ENCODE measurements at places on chromosomes 5 and 9.

DNA sequence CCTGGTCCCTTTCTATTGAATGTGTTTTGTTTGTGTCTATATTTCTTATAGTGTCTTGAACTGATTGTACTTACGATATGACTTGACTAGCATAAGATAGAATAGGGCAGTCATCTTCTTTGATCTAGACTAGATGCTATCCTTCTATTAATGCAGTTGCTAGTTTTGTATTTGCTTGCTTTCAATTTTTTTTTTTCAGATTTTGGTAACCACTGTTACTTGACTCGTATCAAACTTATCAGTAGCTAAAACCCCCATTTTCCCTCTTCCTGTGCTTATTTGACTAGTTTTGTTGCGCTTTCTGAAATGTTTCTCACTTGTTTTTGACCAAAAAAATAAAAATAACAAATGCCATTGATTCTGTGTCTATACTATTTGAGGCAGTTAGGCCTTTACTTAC lies 69.0 kb upstream of the CDKN2B start:
- DNase-seq: no peak

GRCh38 chr9:109150925-109151545 lies 16.0 kb downstream of the FRRS1L start:
- no peak for DNase-seq

DNA sequence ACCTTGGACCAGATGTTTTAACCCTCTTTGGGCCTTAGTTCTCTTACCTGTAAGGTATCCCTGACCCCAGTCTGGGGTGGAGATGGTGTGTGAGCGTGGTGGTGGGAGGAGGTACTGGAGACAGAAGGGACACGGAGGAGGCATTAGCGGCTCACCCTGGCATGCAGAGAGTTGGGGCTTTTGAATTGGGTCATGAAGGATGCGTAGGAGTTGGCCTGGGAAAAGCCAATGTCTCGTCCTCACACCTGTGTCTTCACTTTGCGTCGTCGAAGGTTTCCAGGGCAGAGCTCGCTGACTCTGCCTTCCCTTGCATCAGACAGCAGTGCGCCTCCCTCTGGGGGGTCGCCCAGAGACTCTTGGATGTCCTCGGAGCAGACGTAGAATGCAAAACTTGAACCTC lies 11.2 kb downstream of the RXRA start:
- no peak for DNase-seq

DNA sequence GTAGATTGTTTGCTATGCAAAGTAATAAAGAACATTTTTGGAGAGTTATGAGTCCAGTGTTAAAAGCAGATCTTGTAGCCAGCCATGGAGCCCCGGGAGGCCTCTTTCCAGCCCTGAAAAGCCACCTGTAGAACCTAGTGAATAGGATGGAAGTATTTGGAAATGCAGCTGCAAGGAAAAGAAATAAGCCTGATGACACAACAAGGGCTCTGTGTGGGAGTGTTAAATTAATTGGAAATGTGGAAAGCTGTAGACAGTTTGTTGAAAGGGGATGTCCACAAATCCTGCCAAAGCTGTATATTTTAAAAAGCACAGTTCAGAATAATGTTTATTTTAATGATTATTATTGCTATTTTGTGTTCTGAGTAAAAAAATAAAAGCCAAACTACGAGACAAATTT lies 152.5 kb upstream of the GHR start:
- no peak for DNase-seq

DNA sequence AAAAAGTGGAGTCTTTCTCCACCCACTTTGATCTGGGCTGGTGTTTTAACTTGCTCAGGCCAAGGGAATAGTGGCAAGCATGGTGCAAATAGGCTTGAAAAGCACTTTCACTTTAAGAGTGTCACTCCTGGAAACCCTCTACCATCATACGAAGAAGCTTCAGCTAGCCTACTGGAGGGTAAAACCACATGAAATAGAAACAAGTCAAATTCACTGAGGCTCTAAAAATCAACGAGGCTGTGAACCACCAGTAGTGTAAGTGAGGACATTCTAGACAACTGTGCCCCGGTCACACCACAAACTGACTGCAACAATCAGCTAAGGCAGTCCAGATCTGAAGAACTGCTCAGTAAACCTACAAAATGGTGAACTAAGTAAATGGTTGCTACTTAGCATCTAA lies 2366.3 kb upstream of the C9orf72 start:
- DNase-seq: no peak

DNA sequence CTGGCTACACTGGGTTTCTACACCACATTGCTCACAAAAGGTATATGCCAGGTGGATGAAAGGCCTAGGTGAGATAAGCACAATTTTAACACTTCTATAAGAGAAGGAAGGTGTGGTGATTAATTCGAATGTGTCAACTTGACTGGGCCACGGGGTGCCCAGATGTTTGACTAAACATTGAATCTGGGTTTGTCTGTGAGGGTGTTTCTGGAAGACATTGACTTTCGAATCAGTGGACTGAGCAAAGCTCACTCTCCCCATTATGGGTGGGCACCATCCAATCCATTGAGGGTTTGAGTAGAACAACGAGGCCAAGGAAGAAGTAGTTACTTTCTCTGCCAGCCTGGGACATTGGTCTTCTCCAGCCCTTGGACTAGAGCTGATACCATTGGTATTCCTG lies 78.2 kb upstream of the COL5A1 start:
- no peak for DNase-seq

GRCh38 chr5:154385236-154385512 lies 60.6 kb upstream of the SAP30L start:
- no peak for DNase-seq

GRCh38 chr5:163506726-163507125 lies 1.3 kb downstream of the MAT2B start:
- no peak for DNase-seq

- DNase-seq: peak; percentile 88
Observed at GRCh38 chr9:91060520-91061343, 259.1 kb downstream of the SYK start.

- DNase-seq: no peak
Observed at GRCh38 chr9:36278243-36278642, 20.0 kb upstream of the GNE start.

DNA sequence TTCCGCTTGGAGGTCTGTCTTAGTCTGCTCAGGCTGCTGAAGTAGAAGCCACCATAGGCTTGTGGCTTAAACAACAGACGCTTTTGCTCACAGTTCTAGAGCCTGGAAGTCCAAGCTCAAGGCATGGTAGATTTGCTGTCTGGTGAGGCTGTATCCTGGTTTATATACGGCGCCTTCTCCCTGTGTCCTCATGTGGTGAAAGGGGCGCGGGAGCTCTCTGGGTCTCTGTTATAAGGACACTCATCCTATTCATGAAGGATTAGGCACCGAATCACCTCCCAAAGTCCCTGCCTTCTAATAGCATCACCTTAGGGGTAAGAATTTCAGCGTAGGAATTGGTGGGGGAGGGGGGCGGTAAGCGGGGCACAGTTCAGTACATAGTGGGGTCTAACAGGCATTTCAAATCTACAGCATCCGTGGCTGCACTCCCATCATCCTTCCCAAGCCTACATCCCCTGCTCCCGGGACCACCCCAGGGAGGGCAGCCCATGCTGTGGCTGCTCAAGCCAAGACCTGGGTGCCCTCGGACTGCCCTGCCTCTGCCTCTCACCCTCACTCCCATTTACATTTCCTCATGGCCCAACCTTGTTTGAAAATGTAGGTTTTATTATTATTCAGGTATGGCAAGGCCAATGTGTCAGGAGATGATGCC lies 15.1 kb upstream of the LPCAT1 start:
- no peak for DNase-seq

DNA sequence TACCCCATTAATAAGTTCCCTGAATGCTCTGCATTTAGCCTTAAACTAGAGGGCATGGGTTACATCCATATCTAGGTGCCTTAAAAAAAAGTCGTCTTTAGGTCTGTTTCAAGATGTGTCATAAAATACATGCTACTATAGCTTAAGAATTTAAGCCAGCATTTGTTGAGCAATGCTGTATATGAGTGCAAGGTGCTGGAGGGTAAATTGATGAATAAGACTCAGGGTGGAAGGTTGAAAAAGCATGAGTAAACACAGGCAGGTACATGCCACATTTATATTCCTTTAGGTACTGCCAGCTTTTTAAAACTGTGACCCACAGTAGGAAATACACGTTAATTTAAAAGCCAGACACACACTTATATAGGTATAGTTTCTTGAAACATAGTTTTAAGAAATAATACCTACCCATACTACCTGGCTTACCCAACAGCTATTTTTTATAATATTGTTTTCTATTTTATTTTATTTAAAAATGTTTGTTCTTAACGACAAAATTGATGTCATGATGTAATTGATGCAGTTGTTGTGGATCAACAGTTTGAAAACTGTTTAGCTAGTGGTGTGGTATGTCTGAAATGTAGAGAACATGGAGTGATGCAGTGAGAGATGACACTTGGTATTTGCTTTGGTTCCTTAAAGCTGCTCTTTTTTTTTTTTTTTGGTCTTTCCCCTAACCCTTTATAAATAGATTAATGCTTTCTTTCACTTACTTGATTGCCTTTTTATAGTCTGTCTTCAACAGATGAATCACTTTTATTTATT lies 3.9 kb downstream of the HMGCR start:
- no peak for DNase-seq

GRCh38 chr9:21357479-21358460 lies 7.1 kb upstream of the IFNA6 start:
- DNase-seq: no peak

DNA sequence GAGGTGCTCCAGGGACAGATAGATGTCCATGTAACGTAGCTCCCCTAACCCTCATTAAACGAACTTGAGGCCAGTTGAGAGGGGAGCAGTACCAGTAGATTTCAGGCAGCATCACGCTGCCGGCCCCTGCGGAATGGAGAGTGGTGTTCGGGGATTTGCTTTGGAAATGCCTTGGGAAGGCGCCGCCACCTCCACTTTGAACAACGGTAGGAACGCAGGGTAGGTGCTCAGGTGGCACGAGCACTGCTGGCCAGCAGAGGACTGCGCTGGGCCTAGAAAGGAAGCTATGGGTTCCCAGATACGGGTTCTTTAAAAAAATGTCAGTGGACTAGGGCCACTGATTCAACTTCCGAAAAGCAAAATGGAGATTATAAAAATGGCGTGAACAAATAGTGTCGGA lies 271.8 kb downstream of the FANCC start:
- peak; percentile 53 for DNase-seq

DNA sequence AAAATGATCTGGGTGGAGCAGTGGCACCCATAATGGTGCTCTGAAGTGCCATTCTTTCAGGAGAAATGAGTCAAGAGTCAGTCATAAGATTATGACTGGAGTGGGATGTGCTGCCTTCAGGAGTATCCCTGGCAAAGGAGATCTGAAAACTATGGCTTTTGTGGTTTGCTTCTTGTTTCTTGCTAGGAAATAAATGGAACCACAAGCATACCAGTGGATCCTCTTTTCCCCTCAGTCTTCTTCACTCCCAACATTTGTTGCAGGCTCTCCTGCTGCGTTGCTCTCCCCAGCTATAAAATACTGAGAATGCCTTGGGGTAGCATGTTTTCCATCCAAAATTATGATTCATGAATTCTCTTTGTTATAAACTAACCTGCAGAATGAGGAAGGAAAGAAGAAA lies 199.1 kb downstream of the NNT start:
- no peak for DNase-seq

- no peak for DNase-seq
Observed at GRCh38 chr5:136058039-136058971, 29.5 kb downstream of the TGFBI start.

GRCh38 chr9:136045595-136046553 lies 49.2 kb downstream of the NACC2 start:
- no peak for DNase-seq

DNA sequence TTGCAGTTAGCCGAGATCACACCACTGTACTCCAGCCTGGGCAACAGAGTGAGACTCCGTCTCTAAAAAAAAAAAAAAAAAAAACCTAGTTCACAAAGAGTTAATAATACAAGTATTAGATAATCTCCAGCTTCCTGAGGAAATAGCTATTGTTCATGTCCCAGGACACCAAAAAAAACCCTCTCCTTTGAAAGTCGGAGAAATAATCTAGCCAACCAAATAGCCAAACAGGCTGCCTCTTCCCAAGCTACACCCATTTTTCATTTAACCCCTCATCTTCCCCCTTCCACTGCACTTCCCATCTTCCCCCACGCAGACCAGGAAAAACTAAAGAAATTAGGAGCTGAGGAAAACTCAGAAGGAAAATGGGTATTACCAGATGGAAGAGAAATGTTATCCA lies 23.6 kb downstream of the CNOT8 start:
- no peak for DNase-seq

DNA sequence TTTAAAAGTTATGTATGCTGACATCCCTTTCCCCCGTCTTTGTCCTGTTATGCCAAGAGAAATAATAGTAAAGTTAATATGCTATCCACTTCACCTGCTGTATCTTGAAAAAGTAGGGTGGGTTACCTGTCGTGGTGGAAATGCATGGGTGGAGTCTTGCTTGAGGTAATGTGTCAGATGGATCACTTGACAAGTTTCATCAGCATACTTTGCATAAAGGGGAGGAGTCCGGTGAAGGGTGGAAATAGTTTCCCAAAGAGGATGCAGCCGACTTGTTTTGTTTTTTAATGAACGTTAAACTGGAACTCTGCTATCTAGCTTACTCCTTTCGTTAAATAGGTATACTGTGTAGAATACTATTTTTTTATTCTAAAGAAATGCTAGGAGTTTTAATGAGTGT lies 9.0 kb upstream of the DMRT3 start:
- no peak for DNase-seq

DNA sequence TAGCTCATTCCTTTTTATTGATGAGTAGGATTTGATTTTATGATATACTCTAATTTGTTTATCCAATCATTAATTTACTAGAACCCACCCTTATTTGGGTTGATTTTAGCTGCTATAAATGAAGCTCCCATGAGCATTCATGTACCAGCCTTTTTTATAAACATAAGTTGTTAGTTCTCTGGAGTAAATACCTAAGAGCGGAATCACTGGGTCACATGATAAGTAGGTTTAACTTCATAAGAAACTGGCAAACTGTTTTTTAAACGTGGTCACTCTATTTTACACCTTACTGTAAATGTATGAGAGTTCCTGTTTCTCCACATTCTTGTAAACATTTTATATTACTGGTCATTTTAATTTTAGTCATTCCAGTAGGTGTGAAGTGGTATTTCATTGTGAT lies 364.6 kb downstream of the NPR3 start:
- no peak for DNase-seq

GRCh38 chr5:171143926-171144325 lies 165.1 kb upstream of the TLX3 start:
- no peak for DNase-seq

DNA sequence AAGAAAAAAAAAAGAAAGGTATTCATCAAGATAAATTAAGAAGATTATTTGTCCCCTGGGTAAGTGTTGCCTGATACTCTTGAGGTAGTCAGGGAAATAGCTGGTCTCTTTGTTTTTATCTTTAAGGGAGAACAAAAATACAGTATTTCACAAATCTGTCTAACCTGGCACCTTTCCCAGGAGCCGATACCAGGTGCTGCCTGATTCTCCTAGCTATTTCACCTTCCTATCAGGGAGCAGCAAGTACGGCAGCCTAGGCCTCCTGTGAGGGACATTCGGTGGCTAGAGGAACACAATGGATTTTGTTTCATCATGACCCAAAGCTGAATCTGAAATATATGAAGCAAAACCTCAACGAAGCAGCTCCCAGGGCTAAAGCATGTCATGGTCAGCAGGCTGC lies 86.0 kb downstream of the TARS1 start:
- no peak for DNase-seq

- DNase-seq: no peak
Observed at GRCh38 chr9:111700776-111701175, 39.4 kb downstream of the GNG10 start.

GRCh38 chr5:80122579-80122978 lies 87.4 kb downstream of the THBS4 start:
- DNase-seq: no peak

- DNase-seq: no peak
Observed at GRCh38 chr5:10752451-10752850, 8.6 kb downstream of the DAP start.
